ENCODE measurements at places on chromosomes 16 and 17.
A peak's percentile ranks its signal among the peaks of the same experiment; 100 is the strongest.

- DNase-seq = no peak
Observed at GRCh38 chr16:22320572-22321339, 23.5 kb downstream of the POLR3E start.

DNA sequence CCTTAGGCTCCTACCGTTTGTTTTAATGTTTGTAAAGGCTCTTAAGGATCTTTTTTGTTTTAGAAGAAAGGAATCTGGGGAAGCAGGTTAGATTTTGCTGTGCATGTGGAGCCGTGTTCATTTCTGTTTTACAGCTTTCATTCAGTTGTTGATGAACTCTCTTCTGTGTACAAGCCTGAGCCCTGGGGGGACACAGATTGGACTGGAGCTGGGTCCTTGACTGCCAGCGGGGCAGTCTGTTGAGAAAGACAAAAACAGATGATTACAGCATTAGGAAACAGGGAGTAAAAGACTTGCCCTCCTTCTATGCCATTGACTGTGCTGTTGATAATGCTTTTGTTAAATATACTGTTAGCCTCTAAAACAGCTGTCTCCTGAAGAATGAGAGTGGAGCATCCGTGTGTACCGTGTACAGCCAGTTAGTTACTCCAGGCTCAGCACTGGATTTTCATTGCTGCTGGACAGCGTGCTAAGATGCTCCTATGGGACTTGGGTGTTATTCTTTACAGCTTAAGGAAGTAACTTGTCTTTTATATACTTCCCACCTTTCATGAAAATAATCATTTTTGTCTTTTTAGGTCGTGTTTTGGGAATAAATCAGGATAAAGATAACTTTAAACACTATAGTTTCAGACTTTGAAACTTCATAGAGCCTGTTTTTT is 3.2 kb downstream of the MAP1LC3B start:
- no peak for DNase-seq

GRCh38 chr16:25872369-25873070 is 180.8 kb downstream of the HS3ST4 start:
- no peak for DNase-seq

DNA sequence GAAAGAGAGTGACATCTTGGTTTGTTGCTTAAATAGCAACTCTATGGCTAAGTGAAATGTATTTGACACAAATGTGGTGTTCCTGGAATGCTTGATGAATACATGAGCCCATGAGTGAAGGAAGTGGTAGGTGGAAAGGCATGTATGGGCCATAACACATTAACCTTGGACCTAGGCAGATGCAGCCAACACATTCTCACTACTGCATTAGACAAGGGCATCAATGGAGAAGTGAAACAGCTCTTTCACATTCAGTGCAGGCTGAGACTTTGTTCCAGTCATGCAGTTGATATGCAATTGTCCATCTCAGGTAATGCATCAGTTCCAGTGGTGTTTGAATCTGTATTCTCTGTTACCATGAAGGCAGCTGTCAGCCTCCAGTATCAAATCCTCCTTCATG is 133.6 kb downstream of the HS3ST3B1 start:
- no peak for DNase-seq

GRCh38 chr17:9261081-9262012 is 240.0 kb downstream of the NTN1 start:
- peak; percentile 69 for DNase-seq

GRCh38 chr16:72302332-72302731 is 130.4 kb upstream of the PMFBP1 start:
- no peak for DNase-seq

DNA sequence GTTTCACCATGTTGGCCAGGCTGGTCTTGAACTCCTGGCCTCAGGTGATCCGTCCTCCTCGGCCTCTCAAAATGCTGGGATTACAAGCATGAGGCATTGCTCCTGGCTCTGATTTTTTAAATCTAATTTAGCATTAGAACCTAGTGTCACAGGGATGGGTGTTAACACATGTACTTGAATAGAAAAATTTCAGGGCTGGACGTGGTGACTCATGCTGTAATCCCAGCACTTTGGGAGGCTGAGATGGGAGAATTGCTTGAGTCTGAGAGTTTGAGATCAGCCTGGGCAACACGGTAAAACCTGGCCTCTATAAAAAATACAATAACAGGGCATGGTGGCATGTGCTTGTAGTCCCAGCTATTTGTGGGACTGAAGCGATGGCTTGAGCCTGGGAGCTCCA is 6.0 kb upstream of the RNF135 start:
- no peak for DNase-seq

DNA sequence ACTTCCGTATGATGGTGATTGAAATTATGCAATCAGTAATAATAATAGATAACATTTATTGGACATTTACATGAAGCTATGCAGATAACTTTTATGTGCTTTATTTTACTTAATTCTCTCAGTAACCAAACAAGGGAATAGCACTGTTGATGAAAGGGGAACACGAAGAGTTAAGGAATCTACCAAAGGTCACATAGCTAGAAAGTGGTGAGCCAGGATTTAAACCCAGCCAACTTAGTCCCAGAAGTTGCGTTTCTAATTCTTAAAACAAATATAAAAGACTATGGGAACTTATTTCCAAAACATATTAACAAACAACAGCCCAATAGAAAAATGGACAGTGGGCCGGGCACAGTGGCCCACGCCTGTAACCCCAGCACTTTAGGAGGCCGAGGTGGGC is 9.7 kb downstream of the SPNS3 start:
- DNase-seq = no peak

DNA sequence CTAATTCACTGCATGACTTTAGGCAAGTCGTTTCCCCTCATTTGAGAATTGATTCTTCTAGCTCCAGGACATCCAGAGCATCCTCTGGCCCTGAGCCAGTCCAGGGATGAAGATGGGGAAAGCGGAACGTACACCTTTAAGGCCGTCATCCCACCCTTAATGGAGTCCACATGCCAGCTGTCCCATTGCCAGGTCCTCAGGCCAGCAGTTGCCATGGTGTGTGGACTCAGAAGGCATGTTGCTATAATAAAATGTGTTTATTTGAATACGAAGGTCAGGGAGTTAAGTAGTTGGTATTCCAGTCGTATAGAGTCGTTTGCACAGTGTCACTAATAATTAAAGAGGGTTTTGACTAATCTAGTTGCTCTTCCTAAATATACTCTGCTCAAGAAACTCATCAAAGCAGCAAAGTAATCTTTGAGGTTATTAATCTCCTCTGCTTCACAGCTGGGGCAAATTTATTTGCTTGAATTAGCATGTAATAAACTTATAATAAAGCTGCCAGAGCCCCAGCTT is 30.4 kb downstream of the CCDC182 start:
- DNase-seq = no peak

DNA sequence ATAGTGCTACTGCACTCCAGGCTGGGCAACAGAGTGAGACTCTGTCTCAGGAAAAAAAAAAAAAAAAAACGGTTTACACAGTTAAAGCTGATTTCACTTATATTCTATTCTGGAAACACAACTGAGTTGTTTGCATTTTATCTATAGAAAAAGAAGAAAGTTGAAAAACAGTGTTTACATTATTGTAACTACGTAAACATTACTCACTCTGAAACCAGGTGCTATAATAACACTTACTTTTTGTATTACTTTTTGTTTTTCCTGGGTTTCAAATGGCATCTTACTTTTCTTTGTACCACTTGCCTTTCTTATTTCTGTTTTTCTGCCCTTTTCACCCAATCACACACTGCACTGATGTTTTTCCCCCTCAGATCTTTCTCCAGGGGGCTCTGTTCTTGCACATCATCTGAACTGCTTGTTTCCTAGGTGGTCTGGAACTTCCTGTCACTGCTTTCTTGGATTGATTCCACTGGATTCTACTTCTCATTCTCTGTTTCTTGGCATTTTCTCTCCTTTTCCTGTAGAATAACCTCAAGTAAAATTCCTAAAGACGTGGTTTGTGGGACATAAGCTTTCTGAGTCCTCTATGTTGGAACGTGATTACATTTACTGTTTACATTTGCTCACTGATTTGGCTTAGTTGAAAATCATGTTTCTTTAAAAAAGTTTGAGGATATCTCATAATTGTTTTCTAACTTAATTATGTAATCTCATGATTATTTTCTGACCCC is 142.1 kb downstream of the HS3ST3B1 start:
- DNase-seq = no peak

DNA sequence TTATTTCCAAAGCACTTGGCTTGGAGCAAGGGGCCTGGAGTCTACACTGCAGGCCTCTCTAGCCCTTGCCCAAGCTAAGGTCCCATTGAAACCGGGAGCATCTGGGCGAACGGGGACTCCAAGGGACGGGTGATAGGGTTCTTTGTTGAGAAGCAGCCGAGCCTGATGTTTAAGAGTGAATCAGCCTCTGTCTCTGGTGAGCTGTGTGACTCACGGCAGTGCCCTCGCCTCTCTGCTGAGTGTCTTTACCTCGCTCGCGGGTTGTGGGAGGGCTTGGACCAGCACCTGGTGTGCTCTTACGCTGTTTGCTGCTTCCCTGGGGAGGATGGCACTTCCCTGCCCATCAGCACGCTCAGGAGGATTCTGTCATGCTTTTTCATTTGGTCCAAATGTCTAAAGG is 1.3 kb downstream of the HGS start:
- DNase-seq = no peak

- no peak for DNase-seq
Observed at GRCh38 chr17:58120195-58120822, 27.9 kb upstream of the OR4D1 start.
